Stimulated activated naive CD8-positive, alpha-beta T cell treated with anti-CD3 and anti-CD28 coated beads, Interleukin-15, Interleukin-2, amounts not matched to agents 100 U/mL and 50 U/mL, for 24 hours (primary cell): ENCODE measurements at places on chromosomes 2 and 18.

DNA sequence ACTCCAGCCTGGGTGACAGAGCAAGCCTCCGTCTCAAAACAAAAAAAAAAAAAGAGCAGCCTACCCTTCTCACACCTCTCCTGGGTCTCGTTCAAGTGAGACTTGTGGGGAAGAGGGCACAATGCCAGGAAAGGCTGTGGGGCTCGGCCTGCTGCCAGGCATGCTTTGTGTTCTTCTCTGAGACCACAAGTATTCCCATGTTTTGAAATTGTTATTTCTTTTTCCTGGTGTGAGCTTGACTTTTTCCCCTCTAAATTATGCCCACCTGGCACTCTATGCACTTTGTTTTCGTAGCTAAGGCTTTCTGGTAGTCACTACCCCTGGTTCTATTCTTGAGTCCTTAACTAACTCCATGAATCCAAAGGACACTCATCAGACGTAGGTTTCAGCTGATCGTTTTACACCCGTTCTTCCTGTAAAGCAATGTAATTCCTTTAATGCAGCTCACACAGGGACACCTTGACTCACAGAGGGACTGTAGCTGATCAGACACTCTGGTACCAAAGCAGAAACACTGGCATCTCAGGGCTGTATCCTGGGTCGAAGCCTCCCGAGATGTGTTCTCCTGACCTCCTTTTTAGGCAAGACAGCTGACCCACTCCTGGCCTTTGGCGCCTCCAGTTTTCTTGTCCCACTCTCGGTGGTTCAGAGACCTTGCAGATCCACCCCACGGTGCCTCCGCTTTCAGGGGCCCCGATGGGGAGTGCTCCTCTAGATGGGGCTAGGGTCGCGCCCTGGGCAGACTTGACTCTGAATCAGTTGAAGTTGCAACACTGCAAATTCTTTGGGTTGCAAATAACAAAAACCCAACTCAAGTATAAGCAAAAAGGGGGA is 193.3 kb upstream of the AGAP1 start:
- no peak for DNase-seq

DNA sequence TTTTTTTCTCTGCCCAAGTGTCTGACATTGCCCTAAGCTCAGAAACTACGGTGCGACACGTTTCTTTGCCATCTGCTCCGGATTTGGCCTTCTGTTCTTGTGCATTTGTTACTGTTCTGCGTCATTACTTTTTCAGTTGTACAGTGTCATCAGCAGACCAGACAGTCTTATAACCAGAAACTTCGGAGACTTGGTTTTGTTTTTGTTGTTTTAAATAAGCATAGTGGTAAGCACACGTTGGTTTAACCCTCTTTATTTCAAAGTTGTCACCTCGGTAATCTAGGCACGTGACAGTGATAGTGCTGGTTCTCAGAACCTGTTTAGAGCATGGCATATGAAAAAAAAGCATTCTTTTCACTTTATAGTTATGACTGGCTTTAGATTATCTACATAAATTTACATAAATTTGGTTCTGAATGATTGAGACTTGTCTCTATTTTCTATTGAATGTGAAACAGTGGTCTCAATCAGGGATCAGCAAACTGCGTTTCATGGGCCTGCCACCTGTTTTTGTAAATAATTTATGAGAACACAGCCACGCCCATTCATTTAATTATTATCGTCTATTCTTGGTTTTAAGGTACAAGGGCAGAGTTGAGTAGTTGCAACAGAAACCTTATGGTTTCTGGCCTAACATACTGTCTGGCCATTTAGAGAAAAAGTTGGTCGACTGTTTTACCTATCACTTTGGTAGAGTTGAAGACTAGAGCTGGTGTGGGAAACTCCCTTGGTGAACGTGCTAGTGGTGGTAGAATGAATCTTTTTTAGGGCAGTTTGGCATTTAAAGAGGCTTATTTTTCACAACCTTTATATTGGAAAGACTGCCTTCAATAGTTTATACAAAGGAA is 106.5 kb downstream of the ZNF532 start:
- no peak for DNase-seq

DNA sequence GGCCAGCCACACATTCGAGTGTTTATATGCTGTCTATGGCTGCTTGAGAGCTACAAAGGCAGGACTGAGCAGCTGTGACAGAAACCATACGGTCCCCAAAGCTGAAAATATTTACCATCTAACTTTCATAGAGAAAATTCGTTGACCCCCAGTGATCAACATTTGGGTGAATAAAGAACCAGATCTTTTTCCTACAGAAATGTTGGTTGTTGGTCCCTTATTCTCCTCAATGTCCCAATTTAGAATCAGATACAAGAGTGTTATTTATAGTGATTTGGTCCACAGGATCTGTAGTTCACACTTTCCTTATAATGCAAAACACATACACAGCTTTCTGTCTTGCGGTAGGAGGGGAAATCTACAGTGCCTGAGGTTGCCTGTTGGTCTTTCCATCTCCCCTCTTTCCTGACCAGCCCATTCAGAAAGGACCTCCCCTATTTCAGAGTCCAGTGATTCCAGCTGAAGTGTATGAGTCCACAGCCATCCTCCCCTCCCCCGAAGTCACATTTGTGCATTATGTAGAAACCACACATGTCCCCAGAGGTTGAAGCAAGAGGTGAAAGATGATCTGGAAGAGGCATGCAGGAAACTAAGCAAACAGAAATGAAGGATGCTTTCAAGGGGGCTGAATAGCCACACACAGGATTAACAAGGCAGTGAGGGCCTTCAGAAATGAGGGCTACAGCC is 61.9 kb downstream of the SPRED2 start:
- no peak for DNase-seq

GRCh38 chr2:226002438-226002837 is 602.9 kb downstream of the NYAP2 start:
- DNase-seq, result no peak

- DNase-seq, result no peak
Measured at GRCh38 chr18:24173997-24174396, 35.1 kb downstream of the CABYR start.

DNA sequence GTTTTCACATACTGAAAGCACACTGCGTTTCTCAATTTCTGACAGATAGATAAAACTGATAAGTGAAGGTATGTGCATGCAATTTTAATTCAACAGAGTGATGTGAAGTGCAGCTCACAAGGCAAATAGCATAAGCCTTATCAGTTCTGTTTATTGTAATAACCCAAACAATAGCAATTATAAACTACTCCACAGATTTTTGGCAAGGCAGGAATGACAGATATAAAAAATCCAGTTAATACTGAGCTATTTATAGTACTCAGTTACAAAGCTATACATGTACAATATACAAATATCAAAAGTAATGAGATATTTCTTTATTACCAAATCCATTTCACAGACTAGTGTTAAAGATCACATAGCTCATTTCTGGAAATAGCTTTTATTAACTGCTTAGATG is 210.9 kb upstream of the KLHL14 start:
- DNase-seq, result no peak

DNA sequence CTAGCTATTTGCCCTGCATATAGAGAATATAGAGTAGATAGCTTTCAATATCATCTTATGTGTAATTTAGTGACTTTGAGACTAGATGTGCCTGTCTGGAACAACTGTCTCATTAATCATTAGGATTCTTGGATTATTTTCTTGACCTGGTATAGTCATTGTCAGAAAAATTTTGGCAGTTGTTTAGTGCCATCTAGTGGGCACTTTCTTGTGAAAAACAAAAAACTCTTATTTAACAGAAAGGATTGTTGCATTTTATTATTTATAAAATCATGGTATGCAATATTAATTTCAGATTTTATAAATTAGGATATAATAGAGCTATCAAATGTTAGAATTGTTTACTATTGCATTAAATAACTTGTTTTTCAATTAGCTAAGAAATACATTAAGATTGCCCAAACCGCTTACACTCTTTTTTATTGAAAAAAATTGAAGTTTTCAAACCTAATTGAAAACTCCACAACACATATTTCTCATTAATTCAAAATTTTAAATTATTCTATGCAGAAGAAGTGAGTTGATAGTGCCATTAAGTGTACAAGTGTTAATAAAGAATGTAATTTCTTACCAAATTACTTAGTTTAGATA is 80.3 kb downstream of the DYNAP start:
- no peak for DNase-seq
